Stimulated activated CD8-positive, alpha-beta memory T cell treated with anti-CD3 and anti-CD28 coated beads, Interleukin-4, amount 100 ng/mL, for 1 hour (primary cell): ENCODE measurements at places on chromosomes 6 and 20.

GRCh38 chr6:3418496-3419060 lies 38.3 kb downstream of the SLC22A23 start:
- no peak for DNase-seq

DNA sequence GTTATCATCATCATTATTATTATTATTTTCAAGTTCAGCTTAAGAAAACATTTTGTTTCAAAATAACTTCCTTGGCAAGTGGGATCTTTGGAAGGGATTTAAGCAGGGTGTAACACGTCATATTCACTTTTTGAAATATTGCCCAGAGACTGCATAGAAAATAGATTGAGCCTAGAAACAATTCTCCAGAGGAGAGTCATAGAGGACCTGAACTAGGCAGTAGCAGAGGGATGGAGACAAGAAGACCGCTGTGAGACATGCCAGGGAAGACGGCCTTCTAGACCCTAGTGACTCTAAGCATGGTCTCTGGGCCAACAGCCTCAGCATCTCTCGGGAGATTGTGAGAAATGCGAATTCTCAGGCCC lies 55.5 kb downstream of the EDN1 start:
- no peak for DNase-seq

GRCh38 chr20:35274172-35275092 lies 3.5 kb downstream of the MMP24OS start:
- no peak for DNase-seq

DNA sequence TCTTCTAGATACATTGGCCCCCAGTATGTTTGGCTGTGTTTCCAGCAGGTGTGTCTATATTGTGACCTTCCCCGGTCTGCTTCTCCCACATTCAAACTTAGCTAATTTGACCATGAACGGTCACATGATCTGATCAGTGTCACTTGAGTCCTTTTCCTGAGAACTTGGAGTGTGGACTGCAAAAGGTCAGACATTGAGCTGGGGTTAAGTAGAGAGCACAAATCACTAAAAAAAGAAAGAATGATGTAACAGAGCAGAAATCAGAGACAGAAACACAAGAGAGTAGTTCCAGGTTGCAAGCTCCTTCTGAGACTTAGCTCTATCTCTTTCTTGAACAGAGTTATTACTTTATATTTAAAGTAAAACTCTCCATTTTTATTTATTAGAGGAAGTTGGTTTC lies 733.9 kb downstream of the CBLN4 start:
- no peak for DNase-seq

DNA sequence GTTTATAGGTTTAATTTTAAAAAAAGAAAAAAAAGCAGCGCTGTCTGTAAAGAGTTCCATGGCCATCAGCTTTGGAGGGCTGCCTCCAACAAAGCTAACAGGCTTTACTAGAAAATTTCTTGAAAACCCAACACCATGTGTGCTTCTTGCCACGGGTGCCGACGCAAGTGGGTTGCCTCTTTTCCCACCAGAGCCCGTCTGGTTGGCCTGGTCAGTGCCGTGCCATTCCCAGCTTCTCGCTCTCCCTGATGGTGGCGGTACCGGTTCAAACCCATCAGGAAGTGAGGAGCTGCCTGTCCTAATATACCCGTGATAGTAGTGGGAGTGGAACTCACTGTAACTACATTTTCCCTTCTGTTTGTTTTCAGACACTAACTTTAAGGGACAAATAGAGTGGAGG lies 73.7 kb downstream of the CDH4 start:
- DNase-seq, result no peak

- DNase-seq, result no peak
Observed at GRCh38 chr20:15446373-15446772, 1109.0 kb upstream of the FLRT3 start.
